Activated CD4-positive, alpha-beta T cell treated with anti-CD3 and anti-CD28 coated beads, Interleukin-2, amount 50 U/mL, for 1 hour (primary cell): ENCODE measurements at places on chromosomes 3 and 15.

GRCh38 chr15:67031331-67031730 is 34.1 kb upstream of the SMAD3 start:
- no peak for DNase-seq

- DNase-seq: peak; percentile 60
These were observed 89.7 kb downstream of the AQP9 start for GRCh38 chr15:58227706-58228543.

GRCh38 chr3:188860147-188860546 is 311.6 kb upstream of the TPRG1 start:
- DNase-seq: no peak

DNA sequence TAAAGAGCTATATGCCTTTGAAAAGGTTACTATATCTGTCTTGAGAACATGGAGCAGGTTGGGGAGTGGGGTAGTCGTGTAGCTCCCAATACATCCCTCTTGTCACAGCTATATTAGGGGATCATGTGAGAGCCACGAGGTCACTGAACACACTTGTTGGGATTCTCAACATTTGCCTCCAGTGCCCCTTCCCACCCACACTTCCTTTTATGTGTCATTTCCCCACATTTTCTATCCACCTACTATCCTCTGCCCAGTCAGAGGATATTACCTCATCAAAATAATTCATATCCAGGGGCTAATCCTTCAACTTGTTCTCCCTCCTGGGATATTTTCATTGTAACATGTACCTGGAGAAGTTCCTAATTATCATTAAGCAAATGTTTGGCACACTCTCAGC is 85.0 kb downstream of the CYP19A1 start:
- no peak for DNase-seq

DNA sequence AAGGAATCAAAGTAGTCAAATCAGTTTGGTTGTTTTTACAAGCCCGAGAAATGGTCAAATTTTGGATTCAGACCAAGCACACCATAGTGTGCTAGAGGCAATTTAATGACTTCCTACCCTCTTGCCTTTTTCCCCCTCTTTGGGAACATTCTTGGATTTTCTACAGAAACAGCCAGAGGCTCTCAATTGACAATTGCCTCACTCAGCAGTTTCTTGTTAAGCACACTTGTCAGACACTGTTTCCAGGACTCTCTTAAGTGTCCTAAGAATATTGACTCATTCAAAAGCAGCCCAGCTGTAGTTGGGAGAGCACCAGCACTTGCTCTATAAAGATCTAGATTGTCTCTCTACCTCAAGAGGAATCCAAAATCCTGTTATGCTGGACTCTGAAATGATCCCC is 1.5 kb upstream of the SLC35G2 start:
- no peak for DNase-seq

DNA sequence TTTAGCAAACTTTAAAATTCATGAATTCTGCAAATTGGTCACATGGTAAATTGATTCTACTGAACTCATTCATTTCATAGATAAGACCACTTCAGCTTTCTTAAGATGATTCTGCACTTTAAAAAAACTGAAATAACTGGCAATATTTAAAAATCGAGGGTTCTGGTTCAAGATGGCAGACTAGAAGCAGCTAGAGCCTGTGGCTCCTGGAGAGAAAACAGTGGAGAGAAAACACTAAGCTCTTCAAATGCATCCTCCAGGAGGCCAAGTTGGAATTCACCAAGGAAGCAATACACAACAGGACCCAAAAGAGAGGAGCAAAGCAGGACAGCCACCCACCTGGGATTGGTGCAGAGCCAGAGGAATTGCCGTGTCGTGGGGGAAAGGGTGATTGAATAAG is 132.1 kb downstream of the SPATA16 start:
- no peak for DNase-seq

GRCh38 chr3:8903191-8903590 is 60.1 kb downstream of the RAD18 start:
- no peak for DNase-seq
